Stimulated activated naive CD4-positive, alpha-beta T cell treated with Interleukin-2 at 50 U/mL for 16 hours (primary cell): ENCODE measurements at places on chromosomes 2 and 18.

DNA sequence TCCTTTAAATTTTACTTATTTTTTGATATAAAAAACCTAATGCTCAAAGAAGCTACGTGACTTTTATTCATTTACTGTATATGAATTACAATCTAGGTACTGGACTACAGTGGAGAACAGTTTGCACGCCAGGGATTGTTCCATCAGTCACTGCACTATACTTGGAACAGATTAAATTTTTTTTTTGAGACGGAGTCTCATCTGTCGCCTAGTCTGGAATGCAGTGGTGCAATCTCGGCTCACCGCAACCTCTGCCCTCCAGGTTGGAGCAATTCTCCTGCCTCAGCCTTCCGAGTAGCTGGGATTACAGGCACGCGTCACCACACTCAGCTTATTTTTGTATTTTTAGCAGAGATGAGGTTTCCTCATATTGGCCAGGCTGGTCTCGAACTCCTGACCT, 330.0 kb upstream of the SLC14A2 start:
- no peak for DNase-seq

DNA sequence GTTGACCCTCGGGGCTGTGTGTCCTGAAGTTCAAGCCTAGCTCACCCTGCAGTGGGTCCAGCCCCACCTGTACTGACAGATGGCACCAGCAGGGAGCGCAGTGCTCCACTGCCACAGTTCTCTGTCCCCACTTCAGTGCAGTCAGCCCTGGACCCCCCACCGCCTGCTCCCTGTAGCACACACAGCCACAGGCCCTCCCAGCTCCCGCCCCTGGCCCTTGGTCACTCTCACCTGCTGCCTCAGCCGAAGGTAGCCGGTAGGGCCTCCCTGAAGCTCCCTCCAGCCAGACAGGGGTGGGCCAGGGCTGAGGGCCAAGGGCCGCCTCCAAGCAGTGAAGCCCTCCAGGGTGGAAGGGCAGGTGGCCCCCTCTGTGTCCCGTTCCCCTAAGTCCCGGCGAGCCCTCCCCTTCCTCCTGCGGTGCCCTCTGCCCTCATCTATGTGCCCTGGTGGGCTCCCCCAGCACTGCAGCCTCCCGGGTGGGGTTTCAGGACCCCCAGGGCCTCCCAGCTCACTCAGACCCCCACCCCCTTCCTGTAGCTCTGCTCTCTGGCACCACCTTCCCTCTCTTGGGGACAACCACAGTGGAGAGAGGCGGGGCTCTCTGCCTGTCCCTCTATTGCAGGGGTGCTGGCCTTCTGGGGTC, 10.8 kb upstream of the ALPP start:
- no peak for DNase-seq

DNA sequence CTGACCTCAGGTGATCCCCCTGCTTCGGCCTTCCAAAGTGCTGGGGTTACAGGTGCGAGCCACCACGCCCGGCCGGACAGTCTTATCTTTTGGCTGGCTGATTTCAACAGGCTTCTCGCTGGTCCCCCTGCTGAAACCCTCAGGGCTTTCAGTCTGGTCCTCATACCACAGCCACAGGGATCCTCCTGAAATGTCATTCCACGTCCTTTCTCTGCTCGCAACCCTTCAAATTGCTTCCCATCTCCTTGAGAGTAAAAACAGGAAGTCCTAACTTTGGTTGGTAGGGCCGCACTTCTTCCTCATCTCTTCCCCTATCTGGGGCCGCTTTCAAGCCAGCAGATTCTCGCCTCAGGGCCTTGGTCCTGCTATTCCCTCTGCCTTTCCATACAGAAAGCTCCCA, 1.4 kb upstream of the CAB39 start:
- DNase-seq = no peak

DNA sequence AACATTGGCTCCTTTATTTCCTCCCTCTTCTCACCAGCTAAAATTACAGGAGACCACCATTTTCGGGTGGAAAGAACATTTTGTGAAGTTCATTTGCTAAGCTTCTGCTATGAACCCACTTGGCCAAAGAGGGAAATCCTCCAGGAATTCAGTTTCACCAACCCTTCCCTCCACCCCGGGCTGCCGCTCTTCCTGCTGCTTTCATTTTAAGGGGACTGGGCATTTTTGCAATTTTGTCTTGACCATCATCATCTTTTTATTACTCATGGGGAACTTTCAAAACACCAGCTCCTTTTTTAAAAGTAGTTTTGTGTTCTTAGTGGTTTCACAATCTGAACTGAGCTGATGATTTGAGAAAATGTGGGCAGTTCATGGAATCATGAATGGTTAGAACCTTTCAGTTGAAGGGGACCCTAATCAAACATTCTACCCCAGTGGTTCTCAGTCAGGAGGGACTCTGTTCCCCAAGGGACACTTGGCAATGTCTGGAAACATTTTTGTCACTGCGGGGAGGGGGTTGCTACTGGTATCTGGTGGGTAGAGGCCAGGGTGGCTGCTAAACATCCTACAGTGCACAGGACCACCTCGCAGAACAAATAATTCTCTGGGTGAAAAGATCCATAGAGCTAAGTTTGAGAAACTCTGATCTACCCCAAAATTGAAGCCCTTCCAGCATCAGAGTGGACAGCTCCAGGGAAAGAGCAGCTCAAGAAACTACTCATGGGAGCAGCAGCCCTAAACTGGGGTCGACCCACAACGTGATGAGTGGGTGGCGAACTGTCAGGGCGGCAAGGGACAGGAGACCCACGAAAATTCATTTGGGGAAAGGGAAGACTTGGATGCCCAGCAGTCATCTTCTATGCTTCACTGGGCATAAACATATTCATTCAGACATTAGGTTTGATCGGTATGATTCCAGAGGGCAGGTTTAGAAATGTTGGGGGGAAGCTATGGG, 92.9 kb downstream of the ACKR3 start:
- no peak for DNase-seq

- DNase-seq = no peak
These were observed 32.8 kb upstream of the EPAS1 start for GRCh38 chr2:46264447-46264846.

DNA sequence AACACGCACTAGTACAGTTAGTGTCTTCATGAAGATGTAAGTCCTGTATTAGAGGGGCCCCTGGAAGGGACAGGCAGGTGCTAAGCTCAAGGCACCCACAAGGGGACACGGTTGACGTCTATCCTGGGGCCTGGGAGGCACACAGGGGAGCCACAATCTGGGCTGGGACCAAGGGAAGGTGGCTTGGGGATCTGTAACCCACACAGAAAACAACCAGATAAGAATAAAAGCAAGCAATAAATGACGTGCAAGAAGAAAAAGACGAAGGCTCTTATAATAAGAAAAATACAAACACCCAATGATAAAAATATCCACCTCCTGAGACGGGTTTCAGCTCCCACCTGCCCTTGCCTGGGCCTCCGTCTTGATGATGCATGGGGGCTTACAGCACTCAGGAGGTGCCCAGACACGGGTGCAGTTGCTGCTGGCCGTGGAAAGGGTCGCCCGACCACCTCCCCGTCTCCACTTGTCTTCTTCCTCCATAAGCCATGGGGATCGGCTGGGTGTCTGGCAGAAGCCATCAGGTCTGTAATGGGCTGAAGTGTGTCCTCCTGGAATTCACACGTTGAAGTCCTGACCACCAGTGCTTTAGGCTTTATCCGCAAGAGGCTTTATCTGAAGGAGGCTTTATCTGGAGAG, 73.9 kb downstream of the TWIST2 start:
- no peak for DNase-seq

- DNase-seq = no peak
These were observed 138.8 kb downstream of the EVA1A start for GRCh38 chr2:75421986-75422385.

DNA sequence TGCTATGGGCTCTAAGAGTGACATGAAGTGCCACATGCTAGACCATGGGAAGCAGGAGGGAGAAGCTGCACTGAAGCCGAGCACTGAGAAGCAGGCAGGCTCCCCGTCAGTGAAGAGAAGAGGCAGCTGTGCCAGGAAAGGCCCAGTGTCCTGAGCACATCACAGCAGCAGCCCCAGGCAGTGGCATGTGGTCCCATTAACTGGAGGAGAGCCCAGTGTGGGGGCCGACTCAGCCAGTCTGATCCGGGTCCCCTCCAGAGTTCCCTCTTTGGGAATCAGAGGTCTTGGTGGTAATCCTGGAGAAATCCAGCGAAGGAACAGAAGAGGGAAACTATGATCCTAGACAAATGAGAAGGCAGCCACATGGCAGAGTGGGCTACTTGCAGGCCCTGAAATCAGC, 96.7 kb upstream of the ACAA2 start:
- no peak for DNase-seq

- DNase-seq = no peak
These were observed 716.6 kb downstream of the NRXN1 start for GRCh38 chr2:50315336-50315735.
